Left lung (tissue), 14 donors: ENCODE measurements at places on chromosomes 5 and 9. TPM values are rescaled to one million over a fixed set of nuclear protein-coding genes. Genes with fewer than 3 reads are reported as not detected.

- peak; percentile 30 for DNase-seq
These were observed 37.5 kb upstream of the RXRA start for GRCh38 chr9:134288746-134289145.

PCDHGA8 gene
- polyA plus RNA-seq, result 0.82 TPM

GRCh38 chr5:172839669-172840431, 5.8 kb downstream of the ERGIC1 start:
- DNase-seq, result no peak

DNA sequence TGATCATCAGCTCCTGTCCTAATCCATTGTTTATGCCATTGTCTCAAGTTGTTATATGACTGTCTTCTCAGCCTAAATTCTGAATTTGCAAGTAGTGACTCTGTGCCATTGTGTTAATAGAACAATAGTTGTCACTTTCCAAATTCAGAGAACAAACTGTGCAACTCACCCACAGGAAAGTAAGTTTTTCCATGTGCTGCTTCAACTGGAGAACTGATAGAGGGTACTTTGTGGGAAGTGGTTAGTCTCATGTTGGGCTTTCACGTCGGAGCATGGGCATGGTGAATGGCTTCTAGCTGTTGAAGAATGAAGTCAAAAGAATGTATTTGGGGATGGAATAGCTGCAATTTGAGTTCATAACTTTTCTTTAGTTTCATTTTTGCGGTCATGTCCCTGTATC, 146.0 kb downstream of the CD180 start:
- DNase-seq, result no peak
